ENCODE measurements at places on chromosomes 2 and 18.

DNA sequence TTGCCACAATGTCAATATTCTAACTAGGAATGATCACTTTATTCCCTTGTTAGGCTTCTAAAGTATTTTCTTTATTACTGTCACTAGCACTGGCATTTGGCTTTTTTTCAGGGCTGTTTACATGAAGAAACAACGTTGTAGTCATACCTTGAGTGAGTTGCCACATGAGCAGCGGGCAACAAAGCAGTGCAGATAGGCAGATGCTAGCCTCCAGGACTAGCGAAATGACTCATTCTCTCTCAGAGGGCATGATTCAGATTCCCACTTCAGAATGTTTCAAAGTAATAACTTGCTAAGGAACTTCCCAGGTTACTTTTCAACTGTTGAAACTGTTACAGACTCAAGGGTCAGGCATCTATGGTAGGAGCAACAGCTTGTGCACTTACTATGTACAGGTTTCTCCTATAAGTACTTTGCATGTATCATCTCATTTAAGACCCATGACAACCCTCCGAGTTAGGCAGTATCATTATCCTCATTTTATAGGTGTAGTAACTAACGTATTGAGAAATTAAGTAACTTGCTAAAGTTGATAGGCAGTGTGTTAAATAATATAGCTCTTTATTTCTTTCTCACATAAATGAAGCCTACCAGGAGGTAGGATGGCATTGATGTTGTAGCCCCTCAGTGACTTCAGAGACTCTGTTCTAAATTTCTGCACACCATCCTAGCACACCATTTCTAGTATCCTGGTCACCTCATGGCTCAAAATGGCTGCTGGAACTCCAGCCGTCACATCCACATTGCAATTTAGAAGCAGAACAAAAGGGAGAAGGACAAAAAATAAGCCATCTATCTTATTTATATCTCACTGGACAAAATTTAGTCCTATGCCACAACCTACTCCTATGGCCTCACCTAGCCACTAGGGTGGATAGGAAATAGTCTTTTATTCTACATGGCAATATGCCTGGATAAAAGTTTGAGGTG lies 83.3 kb downstream of the ICOS start:
- DNase-seq = no peak

GRCh38 chr2:204454672-204455380 lies 90.4 kb upstream of the PARD3B start:
- DNase-seq = no peak

- DNase-seq = no peak
Measured at GRCh38 chr2:173979751-173980351, 14.7 kb upstream of the SP3 start.

GRCh38 chr2:135916207-135916606 lies 40.0 kb upstream of the MCM6 start:
- no peak for DNase-seq

- DNase-seq = no peak
Measured at GRCh38 chr2:121803503-121803902, 48.1 kb downstream of the TSN start.
